ENCODE measurements at places on chromosomes 7 and 10.
A peak's percentile ranks its signal among the peaks of the same experiment; 100 is the strongest.

DNA sequence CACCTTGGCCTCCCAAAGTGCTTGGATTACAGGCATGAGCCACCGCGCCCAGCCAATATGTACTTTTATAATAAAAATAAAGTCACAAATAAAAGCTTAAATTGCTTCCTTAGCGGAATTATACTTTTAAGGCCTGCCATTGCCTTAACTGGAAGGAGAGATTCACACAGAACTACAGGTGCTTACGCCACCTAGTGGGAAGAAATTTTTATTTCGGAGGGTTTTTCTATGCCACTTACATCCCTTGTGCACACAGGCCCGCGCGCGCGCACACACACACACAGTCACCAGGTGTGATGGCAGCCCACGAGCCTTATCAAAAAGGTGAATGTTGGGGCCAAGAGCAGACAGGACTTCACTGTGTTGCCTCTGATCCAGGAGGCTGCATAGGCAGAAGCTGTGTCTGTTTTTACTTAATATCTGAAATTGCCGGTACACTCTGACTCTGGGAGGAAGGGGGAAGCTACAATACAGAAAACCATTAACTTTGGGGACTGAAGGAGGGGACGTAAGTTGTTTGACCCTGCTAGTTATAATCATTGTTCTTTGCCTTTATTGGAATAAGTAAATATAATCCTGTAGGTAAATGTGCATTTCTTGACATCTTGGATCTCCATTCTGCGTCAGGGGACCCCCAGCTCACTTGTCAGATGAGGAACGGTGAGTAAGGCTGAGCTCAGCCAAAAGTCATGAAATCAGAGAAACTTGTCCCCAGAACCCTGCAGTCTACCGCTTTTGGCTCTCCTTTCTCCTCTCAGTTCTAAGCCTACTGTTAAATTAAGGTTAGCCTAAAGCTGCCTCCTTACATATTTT, 87.1 kb downstream of the SLC16A9 start:
- DNase-seq = peak; percentile 61

GRCh38 chr10:113680190-113681111, 739 bp downstream of the CASP7 start:
- DNase-seq = peak; percentile 85

- DNase-seq = peak; percentile 42
Measured at GRCh38 chr10:78762086-78762630, 306.6 kb upstream of the ZMIZ1 start.

- no peak for DNase-seq
Measured at GRCh38 chr7:30654296-30655090, 27.8 kb downstream of the CRHR2 start.

- peak; percentile 67 for DNase-seq
Measured at GRCh38 chr10:80468002-80468401, 13.9 kb downstream of the TSPAN14 start.

- DNase-seq = no peak
Measured at GRCh38 chr7:3134745-3135144, 91.1 kb upstream of the CARD11 start.

GRCh38 chr10:100347568-100348195, 649 bp downstream of the SCD start:
- DNase-seq = no peak
